Glutamatergic neuron (in vitro differentiated cells): ENCODE measurements at places on chromosomes 3 and 15.

DNA sequence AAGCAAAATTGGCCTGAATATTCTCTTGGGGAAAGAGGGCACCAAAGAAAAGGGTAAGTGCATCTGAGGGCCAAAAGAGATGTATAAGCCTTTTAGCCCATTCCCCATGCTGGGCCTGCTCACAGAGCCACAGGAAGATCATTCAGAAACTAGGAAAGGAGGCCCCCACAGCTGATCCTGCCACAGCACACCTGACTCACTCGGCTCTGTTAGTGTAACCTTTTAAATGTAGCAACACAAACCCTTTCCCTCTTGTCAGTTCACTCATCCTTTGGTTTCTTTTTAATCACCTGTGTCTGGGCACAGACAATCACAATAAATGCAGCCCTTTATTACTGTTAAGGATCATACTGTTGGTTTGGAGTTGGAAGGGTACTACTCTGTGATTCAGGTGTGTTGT is 69.9 kb downstream of the PDCD6IP start:
- DNase-seq: no peak

GRCh38 chr3:20083253-20083652 is 43.0 kb downstream of the KAT2B start:
- DNase-seq: no peak

- no peak for DNase-seq
Measured at GRCh38 chr15:47870956-47871625, 153.8 kb downstream of the SEMA6D start.

- DNase-seq: no peak
Measured at GRCh38 chr15:48402427-48403177, 71.4 kb downstream of the DUT start.

GRCh38 chr3:42228796-42229195 is 37.2 kb downstream of the CCK start:
- no peak for DNase-seq

DNA sequence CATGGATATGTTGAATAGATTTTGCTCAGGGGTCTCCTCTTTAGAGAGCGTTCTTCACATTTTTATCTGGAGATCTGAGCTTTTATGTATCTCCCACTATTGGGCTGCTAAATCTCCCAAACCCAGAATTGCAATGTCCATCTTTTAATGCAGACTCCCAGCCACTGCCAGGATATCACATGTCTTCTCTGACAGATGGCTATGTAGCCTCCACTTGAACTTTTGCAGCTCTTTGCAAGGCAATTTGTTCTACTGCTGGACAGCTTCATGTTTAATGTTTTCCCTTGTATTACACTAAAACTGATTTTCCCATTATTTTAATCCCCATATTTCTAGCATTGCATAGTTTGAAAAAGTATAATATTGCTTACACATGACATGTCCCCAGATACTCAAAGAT is 177.2 kb downstream of the LPP start:
- DNase-seq: no peak

DNA sequence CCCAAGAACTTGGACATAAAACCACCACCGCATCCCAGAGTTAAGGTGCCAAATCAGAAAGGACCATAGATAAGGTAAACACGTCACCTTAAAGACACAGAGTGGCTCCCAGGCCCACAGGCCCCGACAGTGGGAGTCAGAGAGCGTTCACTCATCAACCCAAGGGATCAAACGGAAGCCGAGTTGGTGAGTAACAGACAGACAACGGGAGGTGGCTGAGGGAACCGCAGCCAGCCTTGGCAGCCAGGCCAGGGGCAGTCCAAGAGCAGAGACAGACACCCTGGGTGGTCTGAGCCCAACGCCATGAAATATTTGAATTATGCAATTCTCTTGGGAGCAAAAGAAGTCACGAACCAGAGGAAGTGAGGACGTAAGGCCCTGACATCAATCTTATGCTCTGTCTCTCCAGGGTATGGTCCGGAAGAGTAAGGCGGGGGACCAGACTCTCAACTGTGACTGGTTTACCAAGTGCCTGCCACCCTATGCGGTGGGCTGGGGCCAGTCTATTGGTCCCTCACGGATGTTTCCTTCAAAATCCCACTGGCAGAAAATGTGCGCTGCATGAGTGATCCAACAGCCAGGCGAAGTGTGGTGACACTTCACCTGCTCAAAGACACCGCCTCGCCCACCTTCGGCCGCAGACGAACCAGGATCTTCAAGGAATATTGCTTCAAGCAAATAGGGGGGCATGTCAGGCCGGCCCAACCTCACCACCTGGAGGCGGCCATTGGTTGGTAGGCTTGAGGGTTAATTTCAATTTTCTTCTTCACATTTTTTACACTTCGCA is 34.3 kb downstream of the TMEM44 start:
- DNase-seq: no peak

GRCh38 chr3:47430606-47431005 is 45.1 kb downstream of the SCAP start:
- no peak for DNase-seq

DNA sequence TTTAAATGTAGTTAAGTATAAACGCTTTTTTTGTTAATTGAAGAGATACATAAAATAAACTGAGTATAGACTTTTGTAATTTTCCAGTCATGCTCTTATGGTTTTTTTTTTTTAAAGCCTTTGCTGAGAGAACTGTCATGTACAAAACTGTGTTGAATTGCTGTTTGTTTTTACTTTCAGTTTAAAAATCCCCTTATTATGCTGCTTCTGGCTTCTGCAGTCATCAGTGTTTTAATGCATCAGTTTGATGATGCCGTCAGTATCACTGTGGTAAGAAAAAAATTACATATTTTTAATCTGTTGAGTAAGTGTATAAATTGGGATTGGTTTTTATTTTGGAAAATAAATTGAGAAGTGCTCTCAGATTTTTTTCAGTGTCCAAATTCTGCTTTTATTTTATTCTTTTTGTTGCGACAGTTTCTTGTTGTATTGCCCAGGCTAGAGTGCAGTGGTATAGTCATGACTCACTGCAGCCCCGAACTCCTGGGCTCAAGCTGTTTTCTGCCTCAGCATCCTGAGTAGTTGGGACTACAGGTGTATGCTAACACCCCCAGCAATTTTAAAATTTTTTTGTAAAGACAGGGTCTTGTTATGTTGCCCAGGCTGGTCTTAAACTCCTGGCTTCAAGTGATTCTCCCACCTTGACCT is 40.7 kb downstream of the ATP2C1 start:
- no peak for DNase-seq

- no peak for DNase-seq
Measured at GRCh38 chr3:14274999-14275961, 96.7 kb downstream of the LSM3 start.

DNA sequence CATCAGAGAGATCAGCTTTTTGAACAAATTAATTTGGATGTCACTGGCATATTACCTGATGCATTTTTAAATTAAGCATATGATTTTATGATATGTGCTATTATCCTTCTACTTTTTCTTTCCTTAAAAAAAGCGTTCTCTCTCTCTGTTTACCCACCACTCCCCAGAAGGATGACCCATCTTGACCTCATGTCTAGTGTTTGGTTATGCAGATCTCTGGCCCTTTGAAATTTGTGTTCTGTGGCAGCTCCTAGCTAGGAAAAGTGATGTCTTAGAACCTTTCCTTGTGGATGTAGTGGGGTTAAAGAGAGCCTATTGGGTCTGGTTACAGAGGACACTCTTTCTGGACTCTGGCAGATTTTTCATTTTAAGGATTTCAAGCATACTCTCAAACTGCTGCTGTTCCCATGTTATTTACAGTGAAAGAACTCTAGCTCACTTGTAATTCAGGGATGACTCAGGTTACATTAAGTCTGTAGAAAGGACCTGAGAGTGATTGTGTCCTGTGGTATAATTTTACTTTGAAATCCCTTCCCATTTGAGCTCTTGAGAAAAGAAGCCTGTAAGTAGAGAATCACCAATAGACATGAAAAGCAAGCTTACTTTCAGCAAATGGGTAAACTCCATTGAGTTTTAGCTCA is 23.8 kb downstream of the ARHGEF26 start:
- no peak for DNase-seq

DNA sequence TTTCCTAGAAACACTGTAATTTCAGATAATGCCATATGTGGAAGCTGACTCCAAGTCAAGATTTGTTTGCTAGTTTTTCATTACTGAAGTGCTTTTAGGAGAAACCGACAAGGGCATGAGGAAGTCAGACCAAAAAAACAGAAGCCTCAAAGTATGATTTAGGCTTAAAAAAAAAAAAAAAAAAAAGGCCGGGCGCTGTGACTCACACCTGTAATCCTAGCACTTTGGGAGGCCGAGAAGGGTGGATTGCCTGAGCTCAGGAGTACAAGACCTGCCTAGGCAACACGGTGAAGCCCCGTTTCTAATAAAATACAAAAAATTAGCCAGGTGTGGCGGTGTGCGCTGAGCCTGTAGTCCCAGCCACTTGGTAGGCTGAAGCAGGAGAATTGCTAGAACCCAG is 11.6 kb downstream of the RPL15 start:
- no peak for DNase-seq

GRCh38 chr15:46708226-46708625 is 1009.1 kb upstream of the SEMA6D start:
- DNase-seq: no peak

DNA sequence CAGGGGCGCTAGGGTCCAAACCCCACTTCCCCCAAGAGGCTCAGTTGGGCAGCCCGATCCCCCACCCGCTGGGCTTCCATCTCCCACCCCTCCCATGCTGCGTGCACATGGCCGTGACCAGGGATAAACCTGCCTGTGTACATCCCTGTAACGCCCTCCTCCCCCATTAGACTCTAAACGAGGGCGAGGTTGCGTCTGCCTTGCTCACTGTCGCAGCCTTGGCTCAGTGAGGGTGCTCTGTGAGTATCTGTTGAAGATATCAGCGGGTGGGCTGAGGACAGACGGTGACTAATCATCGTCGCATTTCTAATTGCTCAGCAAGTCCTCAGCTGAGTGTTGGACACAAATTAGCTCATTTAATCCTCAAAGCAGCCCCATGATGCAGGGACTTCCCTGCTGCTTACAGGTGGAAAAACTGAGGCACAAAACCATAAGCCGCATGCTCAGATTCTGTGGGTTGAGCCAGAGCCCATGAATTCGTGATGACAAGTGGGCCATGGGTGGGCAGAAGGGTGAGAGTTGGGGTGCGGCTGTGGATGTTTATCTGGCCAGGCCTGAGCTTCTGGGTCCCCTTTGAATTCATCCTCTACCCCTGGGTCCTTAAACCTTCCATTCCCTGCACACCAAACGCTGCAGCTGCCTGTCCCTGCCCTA is 26.0 kb downstream of the FBLN2 start:
- DNase-seq: no peak

GRCh38 chr3:172341482-172342059 is 106.7 kb downstream of the GHSR start:
- no peak for DNase-seq

GRCh38 chr3:99878005-99878404 is 60.3 kb downstream of the CMSS1 start:
- DNase-seq: no peak

DNA sequence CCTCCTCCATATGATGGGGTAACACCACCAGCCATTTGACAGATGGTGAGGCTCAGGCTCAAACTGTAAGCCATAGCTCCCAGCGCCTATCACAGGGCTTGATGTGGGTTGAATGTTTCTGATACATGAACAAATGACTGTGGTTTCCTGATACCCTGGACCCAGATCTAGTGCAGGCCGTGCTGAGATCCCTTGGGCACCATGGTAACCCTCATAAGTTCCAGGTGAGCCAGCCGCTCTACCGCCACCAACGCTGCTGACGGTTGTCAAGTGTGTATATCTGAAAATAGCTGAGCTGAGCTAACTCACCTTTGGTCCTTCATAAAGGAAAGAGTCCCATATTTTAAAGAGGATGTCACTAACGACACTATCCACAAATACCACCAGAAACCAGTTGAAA is 74.5 kb downstream of the TBC1D2B start:
- no peak for DNase-seq

- DNase-seq: no peak
Measured at GRCh38 chr15:56327721-56328502, 37.3 kb upstream of the TEX9 start.
